ENCODE measurements at places on chromosomes 7 and 10. TPM values are rescaled to one million over a fixed set of nuclear protein-coding genes. Genes with fewer than 3 reads are reported as not detected.

OPALIN gene
- not detected for polyA plus RNA-seq

CTTNBP2 gene
- polyA plus RNA-seq, result 0.37 TPM

DLX6 gene
- not detected for polyA plus RNA-seq

FGFR2 gene
- polyA plus RNA-seq, result 0.18 TPM

MACC1 gene
- not detected for polyA plus RNA-seq

TMED4 gene
- polyA plus RNA-seq, result 75.7 TPM

PDK4 gene
- polyA plus RNA-seq, result 0.18 TPM

DNA sequence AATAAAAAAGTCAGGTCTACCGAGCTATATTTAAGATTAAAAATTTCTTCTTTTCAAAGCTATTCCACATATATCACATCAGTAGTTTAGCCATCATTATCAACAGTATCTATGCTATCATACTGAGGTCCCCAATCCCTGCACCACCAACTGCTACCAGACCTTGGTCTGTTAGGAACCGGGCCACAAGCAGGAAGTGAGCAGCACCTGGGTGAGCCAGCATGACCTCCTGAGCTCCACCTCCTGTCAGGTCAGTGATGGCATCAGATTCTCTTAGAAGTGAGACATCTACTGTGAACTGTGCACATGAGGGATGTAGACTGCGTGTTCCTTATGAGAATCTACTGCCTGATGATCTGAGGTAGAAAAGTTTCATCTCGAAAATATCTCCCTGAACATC, 632.1 kb upstream of the KCND2 start:
- DNase-seq, result no peak

GRCh38 chr10:76336213-76336963, 905.0 kb downstream of the LRMDA start:
- DNase-seq, result no peak

DNA sequence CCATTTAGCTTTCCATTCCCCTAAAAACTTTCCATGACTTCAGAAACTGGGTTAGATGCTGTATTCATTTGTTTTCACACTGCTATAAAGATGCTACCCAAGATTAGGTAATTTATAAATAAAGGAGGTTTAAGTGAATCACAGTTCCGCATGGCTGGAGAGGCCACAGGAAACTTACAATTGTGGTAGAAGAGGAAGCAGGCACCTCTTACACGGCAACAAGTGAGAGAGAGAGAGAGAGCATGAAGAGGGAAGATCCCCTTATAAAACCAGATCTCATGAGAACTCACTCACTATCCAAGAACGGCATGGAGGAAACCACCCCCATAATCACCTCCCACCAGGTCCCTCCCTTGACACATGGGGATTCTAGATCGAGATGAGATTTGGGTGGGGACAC, 336.8 kb downstream of the TFEC start:
- DNase-seq, result no peak

- DNase-seq, result no peak
These were observed 225.4 kb downstream of the BMPER start for GRCh38 chr7:34130558-34131295.

DGKI gene
- 1.3 TPM for polyA plus RNA-seq

DNA sequence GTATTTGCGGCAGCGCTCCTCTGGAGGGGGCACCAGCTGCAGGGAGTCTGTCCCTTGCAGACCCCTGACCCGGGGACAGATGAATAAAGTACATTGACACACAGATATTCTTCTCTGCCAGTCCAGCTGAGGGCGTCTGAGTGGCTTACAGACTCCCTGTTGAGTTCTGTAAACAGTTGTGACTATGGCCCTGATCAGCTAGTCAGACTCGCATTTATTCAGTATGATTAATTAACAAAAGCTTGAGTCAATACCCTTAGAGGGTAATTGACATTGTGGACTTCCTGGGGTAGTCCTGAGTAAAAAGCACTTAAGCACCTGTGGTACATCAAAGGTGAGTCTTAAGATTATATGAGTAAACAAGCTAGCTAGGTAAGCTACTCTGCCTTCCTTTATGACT, 21.0 kb downstream of the ANKRD30A start:
- DNase-seq, result no peak

PDIA4 gene
- polyA plus RNA-seq, result 173 TPM

DNA sequence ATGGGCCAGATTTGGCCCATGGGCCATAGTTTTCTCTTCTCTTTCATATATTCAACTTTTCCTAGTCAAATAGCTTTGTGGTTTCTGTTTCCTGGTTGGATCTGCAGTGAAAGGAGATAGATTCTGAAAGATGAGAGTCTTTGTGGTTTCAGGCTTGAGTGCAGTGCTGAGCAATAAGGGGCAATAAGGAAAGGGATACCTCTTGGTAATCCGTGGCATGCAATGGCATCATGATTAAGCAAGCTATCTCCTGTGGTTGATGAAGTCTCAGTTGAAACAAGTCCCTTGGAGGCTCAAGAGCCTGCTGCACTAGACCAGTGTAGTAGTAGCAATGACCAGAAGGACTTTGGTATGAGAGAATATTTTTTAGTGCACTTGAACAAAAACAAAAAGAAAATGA, 187.7 kb upstream of the CNTNAP2 start:
- DNase-seq, result no peak

Data from BJ (cell line).